Left colon (tissue), 2 donors: ENCODE measurements at places on chromosomes 13 and 19. TPM values are rescaled to one million over a fixed set of nuclear protein-coding genes. Genes with fewer than 3 reads are reported as not detected.

Gene IL4I1
- 0.67 TPM for total RNA-seq

Gene IGSF23
- not detected for total RNA-seq

Gene NLRP7
- total RNA-seq: not detected

Gene KRTDAP
- not detected for total RNA-seq

Gene FUT2
- total RNA-seq: 74.3 TPM

Gene NOP53
- 285 TPM for total RNA-seq

Gene GPR4
- total RNA-seq: 0.59 TPM

Gene AP1M2
- 158 TPM for total RNA-seq

Gene ATP4B
- total RNA-seq: not detected

Gene CYP2F1
- total RNA-seq: not detected

Gene ZNF709
- total RNA-seq: 1.3 TPM

Gene KLK1
- 236 TPM for total RNA-seq

Gene FGF22
- not detected for total RNA-seq

Gene SELENOV
- not detected for total RNA-seq

Gene HOMER3
- total RNA-seq: 7.9 TPM

Gene NLRP4
- not detected for total RNA-seq

Gene SIGLEC5
- not detected for total RNA-seq

Gene SHISA7
- total RNA-seq: not detected

Gene SPTBN4
- total RNA-seq: 1.2 TPM

Gene DHPS
- total RNA-seq: 68.4 TPM

Gene ZNF667
- total RNA-seq: 0.34 TPM

Gene MATK
- total RNA-seq: 1.5 TPM

Gene UNC13A
- 0.28 TPM for total RNA-seq
